A549 treated with RU486 at 1 μM for 4 hours (cell line): ENCODE measurements at places on chromosomes 12 and 14. TPM values are rescaled to one million over a fixed set of nuclear protein-coding genes. Genes with fewer than 3 reads are reported as not detected.

Gene COX8C
- total RNA-seq: not detected in 5 replicates

Gene TAS2R42
- total RNA-seq: not detected in 5 replicates

Gene RNASE4
- total RNA-seq: 5.3 to 8.7 TPM (median 6.2 TPM) in 5 replicates

Gene PTPN6
- total RNA-seq: 9.5 to 14.0 TPM (median 11.9 TPM) in 5 replicates

Gene ARHGDIB
- 1.0 to 1.9 TPM (median 1.4 TPM) in 5 replicates for total RNA-seq

Gene CIDEB
- total RNA-seq: 0.15 to 1.00 TPM (median 0.20 TPM) in 5 replicates

Gene MDGA2
- total RNA-seq: 0.12 TPM in 1 of 5 replicates, not detected in the others
